Epithelial cell of esophagus (primary cell): ENCODE measurements at places on chromosomes 11 and 22.

DNA sequence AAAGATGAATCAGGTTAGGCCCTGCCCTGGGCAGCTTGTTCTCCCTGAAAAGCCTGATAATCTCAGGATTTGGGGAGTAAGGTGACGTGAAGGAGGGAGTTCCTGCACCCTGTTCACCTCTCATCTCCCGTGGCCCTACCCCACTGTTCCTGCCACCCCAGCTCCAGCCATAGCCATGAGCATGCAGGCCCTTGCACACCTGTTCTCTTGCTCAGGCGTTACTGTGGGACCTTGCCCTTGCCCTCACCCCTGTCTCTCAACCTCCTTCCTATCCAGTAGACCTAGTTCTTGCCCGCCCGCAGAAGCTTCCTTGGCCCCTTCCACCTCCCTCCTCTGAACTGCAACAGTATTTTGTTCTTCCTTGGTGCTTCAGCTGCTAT is 15.0 kb downstream of the TSKU start:
- DNase-seq = no peak

DNA sequence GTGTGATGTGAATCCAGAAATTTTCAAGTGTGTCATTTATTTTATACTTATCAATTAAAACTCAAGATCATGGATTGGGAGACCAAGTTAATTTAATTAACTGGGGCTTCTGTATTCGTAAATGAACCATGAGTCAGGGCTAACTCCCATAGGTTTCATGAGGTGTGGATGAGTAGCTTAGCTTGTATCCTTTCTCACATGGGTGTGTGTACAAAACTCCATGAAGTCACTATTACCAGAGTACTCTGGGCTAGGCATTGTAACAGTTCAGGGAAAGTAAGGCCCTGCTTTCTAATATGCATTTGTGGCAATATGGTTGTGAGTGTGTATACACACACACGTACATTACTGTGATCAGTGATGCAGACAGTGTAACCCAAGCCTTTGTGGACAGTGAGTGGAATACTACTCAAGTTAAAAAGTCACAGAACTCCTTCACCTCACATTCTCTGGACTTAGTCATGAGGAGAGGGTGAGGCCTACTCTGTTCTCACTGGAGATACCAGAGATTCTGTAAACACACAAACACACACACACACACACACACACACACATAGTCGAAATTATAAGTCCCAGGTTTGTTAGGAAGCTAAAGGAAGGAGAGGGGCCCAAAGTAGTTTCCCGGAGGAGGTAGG is 3.5 kb downstream of the CNTF start:
- peak; percentile 67 for DNase-seq

GRCh38 chr22:31881865-31882264 is 62.5 kb upstream of the YWHAH start:
- no peak for DNase-seq

GRCh38 chr11:71462726-71463125 is 9.7 kb downstream of the NADSYN1 start:
- no peak for DNase-seq

DNA sequence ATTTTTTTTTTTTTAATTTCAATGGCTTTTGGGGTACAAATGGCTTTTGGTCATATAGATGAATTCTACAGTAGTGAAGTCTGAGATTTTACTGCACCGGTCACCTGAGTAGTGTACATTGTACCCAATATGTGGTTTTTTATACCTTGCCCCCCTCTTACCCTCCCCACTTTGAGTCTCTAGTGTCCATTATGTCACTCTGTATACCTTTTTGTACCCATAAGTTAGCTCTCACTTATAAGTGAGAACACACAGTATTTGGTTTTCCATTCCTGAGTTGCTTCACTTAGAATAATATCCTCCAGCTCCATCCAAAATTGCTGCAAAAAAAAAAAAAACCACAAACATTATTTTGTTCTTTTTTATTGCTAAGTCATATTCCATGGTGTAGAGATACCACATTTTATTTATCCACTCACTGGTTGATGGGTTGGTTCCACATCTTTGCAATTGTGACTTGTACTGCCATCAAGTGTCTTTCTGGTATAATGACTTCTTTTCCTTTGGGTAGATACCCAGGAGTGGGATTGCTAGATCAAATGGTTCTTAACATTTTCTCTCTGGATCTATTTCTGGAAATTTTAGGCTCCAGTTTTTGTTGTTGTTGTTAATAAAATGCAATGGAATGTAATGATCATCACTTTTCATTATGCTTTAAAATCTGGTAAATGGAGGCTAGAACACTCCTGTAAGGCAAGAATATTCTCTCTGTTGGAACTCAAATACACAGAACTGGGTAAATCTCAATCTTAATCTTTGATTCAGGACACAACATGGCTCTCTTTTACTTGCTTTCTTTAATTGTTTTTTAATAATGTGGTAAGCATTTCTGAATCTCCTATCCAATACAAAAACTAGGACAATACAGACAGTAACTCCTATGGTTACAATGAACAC is 10.3 kb downstream of the NEAT1 start:
- peak; percentile 17 for DNase-seq

DNA sequence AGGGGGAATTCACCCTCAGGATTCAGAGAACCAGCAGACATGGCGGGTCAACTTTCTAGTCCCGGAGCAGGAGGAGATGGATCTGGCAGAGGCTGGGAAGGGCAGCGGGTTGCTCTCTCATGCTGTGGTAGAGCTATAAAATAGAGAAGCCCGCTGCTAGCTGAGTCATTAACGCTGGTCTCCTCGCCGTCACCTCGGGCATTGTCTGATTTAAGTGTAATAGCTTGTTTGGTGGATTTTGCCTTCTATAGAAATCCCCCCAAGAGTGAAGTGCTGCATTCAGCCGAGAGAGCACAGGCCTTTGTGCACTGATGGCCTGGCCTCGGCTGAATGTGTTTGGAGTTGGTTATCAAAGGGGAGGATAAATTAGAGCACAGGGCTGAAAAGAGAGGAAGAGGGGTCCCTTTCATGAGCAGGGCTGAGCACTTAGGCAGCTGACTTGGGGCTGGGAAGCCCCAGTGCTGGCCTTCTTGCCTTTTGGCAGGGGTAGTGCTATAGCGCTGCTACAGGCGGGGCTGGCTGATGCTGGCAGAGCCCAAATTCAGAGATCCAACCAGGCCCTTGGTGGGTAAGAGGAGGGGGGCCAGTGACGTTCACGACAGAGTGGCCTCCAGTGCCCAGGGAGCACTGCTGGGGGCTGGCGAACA is 161.1 kb upstream of the CADM1 start:
- DNase-seq = no peak

DNA sequence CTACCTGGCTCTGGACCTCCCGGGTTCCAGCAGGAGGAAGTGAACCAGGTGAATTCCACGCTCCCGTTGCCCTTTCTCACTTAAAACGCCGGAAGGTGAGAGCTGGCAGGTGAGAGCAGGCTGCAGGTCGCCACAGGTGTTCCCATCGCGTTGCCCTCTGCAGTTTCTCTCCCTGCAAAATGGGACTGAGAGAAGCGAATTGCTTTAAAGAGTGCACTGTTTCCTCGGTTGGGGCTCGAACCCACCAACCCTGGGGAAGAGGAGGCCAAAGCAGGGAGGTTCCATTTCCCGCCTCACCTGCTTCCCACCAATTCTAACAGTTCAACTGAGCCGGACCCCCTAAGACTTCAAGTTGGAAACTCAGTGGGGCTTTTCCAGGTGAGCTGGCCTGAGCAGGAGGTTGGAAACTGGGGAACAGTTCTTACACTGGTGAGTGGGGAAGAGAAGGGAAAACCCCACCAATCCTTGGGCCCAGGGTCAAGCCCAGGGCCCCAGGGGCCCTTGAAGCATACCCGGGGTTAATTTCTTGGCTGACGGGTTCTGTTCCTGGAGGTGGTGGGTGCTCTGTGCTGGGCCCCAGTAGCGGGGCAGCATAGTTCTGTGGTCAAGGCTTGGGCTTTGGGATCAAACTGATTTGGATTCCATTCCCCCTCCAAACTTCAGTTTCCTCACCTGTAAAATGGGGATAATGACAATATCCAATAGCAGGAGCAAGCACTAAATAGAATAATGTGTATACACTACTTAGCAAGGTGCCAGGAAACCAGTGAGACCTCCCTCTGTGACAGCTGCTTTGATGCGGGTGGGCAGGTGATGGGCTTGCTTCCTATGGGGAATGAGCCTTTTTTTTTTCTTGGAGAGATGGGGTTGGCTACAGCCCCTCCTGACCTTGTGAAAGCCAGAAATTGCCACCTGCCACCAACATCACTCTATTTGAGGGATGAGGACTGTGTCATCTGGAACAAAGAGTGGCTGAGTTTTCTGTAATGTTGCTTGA is 788 bp downstream of the CD82 start:
- DNase-seq = no peak

- no peak for DNase-seq
These were observed 179.7 kb downstream of the RRAS2 start for GRCh38 chr11:14179116-14179820.

DNA sequence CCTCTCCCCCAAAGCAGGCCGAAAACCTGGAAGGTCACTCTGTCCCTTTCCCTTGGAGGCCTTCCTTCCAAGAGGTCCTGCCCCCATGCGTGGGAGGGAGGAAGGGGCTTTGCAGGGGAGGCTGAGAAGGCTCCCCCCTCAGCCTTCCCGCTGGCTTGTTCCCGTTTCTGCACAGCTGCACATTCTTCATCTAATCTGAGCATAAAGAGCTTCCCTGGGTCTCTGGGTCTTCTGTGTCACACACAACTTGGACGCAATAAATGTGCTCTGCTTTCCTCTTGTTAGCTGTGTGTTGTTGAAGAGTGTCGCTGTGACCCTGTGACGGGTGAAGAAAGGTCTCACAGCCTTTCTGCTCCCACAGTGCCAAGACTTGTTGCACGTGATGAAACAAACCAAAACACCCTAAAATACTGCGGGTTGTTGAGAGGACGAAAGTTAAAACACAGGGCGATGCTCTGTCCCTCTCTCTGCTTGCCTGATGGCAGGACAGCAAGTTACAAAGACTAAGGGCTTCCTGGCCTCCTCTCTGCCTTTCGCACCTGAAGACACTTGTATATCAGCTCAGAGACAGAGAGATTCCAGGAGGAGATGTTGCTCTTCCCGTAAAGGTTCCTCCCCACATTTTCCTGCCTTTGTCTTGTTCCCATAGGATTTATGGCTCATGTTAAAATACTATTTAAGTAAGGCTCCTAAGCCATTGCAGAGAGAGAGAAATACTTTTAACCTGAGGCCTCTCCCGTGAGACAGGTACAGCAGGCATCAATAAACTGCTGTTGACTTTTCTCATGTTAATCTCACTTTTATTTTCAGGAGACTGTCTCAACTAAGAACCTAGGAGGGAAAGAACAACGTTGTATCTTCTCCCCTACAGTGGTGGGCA is 15.4 kb upstream of the IFITM3 start:
- DNase-seq = no peak

- DNase-seq = no peak
These were observed 64.0 kb downstream of the CSNK2A3 start for GRCh38 chr11:11288972-11289616.

DNA sequence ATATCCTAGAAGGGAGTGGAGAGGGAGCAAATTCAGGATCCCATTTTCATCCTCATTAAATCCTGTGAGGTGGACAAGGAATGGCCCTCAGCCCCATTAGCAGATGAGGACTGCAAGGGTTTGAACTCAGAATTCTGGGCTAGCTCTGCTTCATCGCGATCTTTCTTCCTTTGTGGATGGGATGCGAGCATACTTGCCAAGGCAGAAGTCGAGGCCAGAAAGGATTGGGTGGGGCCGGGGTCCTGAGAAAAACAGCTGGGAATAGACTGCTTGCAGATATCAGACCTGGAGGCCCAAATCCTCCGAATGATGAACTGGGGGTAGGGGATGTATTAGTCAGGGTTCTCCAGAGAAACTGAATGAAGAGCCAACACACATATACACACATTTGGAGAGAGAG is 179.0 kb downstream of the CHST1 start:
- no peak for DNase-seq

- no peak for DNase-seq
These were observed 9.1 kb upstream of the CKAP5 start for GRCh38 chr11:46855167-46855566.

GRCh38 chr11:124669193-124669592 is 4.3 kb downstream of the SIAE start:
- DNase-seq = peak; percentile 61

DNA sequence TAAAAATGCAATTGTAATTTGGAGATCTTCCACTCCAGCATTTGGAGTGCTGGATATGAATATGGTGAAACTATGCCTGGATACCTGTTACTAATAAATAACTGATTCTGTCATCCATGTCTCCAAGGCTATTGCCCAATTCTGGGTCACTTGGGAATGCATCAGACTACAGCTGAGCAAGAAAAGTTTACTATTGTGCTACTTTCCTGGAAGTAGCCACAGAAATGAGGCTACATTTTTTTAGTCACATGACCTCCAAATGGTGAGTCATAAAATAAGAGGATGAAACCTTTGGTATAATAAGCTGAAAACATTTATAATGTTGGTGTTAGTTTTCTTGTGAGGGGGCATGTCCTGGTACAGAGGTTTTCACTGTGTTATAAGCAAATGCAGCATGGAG is 44.4 kb downstream of the DCDC1 start:
- DNase-seq = peak; percentile 76

GRCh38 chr11:7571640-7572000 is 57.8 kb downstream of the PPFIBP2 start:
- peak; percentile 73 for DNase-seq

DNA sequence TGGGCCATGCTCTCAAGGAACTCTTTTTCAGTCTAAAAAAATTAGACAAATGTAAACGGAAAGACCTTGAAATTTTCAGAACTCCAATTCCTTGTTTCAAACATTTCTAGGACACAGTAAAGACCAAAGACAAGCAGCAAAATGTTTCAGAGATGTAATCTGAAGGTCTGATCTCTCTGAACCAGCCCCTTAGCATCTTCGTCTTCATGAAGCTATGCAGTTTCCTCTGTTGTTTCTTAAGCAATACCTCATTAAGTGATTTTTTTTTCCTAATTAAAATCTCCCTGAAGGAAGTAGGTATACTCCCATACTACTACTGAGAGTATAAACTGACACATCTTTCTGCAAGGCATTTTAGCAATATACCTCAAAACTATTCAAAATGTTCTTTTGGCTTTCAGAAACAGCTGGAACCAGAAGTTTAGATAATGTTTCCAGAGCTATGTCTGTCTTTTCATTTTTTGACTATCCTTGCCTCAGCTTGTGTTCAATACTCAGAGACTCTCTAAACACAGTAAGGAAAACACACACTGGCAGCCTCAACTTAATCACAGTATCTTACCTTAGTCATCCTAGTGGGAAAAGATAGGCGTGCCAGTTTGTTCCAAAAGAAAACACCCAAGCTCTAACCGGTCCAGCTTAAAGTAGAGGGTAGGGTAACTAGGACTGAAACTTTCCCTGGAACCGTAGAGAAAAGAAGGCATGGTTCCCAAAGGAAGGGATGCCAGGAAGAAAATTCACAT is 25.1 kb downstream of the SBF2 start:
- DNase-seq = peak; percentile 61

DNA sequence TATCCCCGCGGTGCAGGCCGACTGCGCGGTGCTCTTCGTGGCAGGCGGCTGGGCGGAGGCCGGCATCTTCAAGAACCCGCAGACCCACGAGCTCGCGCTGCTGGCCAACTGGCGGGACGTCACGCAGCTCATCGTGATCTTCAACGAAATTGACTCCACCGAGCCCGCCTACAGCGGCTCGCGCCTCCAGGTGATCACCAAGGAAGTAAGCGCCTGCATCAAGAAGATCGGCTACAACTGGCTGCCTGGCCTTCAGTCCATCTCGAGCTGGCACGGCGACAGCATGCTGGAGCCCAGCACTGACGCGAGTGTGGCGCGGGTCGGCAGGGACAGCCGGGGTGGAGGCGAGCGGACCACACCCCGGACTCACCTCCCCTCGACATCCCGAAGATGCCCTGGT is 53.9 kb upstream of the MTNR1B start:
- no peak for DNase-seq

- DNase-seq = no peak
These were observed 15.0 kb upstream of the NFRKB start for GRCh38 chr11:129910360-129910759.
